Effector memory CD8-positive, alpha-beta T cell (primary cell): ENCODE measurements at places on chromosomes 12 and 14.

DNA sequence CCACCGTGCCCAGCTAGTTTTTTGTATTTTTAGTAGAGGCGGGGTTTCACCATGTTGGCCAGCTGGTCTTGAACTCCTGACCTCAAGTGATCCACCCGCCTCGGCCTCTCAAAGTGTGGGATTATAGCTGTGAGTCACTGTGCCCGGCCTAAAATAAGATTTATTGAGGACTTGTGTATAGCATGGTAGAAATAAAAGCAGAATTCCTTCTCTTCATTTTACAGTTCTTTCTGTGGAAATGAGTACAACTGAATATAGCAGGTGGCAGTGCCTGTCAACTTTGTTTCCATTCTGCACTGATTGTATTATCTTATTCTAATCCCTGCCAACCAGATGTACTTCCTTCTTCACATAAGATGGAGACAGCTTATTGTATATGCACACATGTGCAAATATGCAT is 41.0 kb downstream of the DIP2B start:
- no peak for DNase-seq

GRCh38 chr14:105856676-105857219 is 330.4 kb downstream of the TMEM121 start:
- no peak for DNase-seq

DNA sequence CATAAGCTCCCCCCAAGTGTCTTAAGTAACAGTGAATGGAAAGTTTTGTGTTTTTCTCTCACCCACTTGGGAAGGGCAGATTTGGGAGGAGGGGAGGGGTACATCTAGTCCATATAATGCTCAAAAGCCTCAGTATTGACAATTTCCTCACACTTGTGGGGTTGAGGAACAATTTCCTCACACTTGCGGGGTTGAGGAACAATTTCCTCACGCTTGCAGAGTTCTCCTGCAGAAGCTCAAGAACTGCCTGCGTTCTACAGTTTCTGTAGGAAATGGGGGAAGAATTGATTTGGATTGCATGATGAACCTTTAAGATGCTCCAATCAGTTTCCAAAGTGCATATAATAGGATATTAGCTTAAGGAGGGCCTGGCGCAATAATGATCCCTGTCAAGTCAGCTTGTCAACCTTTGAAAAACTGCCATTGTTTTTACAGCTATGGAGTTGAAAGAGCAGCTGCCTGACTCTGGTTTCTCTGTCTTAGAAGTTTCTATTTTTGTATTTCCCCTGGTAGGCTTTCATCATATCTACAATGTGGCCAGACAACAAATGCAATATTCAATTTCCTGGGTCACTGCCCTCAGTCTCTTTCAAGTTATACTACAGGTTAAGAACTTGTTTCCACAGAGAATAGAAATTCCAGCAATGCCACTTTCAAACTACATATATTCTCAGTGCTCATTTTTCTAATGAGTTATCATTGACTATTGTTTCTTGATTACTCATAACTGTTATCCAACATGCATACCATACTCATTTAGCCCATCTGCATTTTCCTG is 66.5 kb downstream of the PLEKHG7 start:
- DNase-seq = no peak

DNA sequence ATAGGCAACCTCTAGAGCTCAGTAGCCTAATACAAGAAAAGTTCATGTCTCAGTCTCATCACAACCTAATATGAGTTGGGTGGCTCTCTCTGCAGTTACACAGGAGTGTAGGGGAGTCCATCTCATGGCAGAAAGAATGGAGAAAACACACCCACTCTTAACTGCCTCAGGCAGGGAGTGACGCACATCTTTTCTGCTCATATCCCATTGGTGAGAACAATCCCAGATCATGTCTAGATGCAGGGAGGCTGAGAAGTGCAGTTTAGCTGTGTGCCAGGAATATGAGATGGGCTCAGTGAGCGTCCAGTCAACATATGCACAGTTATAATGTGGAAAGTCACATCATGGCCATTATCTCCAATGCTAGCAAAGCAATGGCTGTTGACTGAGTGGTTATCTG is 59.3 kb upstream of the KCNA5 start:
- DNase-seq = no peak

- DNase-seq = no peak
Observed at GRCh38 chr14:61481701-61482100, 160.3 kb downstream of the PRKCH start.
